ENCODE measurements at places on chromosomes 3 and 15.

DNA sequence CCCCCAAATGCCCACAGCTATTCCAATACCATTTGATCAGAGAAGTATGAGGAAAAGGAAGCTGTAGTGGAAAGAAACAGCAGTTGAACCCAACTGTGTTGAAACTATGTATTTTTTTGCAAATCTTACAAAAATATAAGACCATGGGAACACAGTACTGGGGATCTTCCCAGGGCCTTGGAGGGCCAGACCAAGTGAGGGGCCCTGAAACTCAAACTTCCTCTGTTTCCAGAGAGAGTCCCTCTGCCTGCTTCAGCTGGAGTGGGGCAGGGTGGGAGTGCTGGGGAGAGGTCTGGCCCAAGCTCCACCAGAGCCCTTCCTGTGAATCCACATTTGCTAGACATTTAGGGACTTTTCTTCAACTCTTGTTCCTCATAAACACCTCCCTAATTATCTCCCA, 263.9 kb downstream of the CHST2 start:
- no peak for DNase-seq

- DNase-seq = no peak
These were observed 52.7 kb downstream of the NFKBIZ start for GRCh38 chr3:101902041-101902440.

DNA sequence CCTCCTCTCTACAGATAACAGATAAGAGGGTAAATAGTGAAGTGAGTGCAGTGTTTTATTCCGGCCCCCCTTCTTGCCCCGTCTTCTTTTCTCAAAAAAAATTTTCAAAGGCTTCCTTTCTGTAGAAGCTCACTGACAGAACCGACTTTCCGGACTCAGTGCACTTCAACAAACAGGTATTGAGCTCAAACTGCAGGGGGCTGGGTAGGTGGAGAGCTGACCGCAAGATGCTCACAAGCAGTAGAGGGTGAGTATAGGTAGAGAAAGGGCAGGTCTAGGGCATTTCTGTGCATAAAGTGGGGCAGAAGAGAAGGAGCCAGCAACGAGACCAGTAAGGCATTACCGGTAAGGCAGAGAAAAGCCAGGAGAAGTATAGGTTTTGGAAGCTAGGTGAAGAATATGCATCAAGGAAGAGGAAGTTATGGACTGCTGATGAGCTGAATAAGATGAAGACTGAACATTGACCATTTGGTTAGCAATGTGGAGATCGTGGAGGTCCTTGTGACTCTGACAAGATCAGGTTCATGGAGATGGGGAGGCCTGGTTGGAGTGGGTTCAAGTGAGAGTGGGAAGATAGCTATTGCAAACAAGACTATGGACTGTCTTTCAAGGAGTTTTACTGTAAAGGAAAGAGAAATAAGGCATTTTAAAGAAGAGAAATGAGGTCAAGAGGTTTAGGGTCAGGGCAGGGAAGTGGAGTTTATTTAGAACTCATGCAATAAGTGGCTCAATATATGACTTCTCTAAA, 97.4 kb downstream of the ST6GAL1 start:
- DNase-seq = no peak

- no peak for DNase-seq
These were observed 1031.7 kb upstream of the CFAP20DC start for GRCh38 chr3:60081381-60082095.

GRCh38 chr3:98513091-98513511, 9.6 kb downstream of the CLDND1 start:
- DNase-seq = no peak

DNA sequence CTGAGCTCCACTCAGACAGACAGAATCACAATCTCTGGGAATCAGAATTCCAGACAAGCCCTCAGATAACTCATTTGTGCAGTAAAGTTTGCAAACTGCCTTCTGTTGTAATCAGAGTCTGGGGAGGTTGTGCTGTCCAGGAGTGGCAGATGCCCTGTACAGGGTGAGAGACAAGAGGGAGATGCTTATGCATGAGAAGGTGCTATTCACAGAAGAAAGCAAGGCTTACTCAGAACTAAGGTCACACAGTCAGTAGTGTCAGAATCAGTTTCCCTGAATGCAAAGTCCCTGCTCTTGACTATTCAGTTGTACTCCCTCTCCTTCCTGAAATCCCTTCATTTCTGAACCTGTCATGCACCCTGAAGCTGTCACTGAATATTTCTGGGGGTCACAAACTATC, 43.7 kb downstream of the SRPRB start:
- no peak for DNase-seq

GRCh38 chr3:23576379-23576959, 229.3 kb upstream of the UBE2E1 start:
- no peak for DNase-seq

- no peak for DNase-seq
These were observed 9.3 kb upstream of the VILL start for GRCh38 chr3:37981348-37981664.

- no peak for DNase-seq
These were observed 9.7 kb upstream of the PTPN23 start for GRCh38 chr3:47370887-47371697.

GRCh38 chr3:131702146-131702545, 199.4 kb upstream of the MRPL3 start:
- DNase-seq = no peak

DNA sequence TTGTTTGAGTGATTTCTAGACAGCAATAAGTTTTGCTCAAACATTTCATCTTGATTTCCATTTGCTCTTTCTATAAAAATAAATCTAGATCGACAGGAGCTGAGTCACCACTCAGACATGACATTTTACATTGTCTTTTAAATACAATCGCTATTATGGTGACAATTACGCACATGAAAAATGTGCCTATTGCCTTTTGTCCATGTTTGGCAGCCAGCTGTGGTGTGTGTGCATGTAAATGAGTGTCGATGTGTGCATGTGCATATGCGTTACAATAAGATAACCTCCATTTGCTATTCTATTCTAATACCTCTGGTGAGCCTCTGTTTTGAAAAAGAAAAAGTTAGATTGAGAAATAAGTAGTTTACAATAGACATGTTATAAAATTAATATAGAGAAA, 89.7 kb upstream of the GRM7 start:
- DNase-seq = no peak

GRCh38 chr15:22257047-22258008, 177.0 kb downstream of the OR4M2 start:
- no peak for DNase-seq

- no peak for DNase-seq
These were observed 234.0 kb downstream of the RPLP1 start for GRCh38 chr15:69686626-69687025.

- DNase-seq = no peak
These were observed 94.3 kb downstream of the XRN1 start for GRCh38 chr3:142353571-142353970.

DNA sequence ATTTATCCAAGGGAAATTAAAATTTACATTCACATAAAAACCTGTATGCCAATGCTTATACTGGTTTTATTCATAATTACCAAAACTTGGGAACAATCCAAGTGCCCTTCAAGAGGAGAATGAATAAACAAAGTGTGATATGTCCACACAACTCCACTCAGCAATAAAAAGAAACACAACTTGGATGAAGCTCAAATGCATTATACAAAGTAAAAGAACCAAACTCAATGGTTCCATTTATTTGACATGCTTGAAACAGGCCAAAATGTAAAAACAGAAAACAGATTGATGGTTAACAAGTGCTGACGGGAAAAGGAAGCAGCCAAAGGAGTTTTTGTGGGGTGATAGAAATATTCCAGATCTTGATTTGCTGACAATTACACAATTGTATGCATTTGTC, 23.5 kb downstream of the OCA2 start:
- DNase-seq = no peak

DNA sequence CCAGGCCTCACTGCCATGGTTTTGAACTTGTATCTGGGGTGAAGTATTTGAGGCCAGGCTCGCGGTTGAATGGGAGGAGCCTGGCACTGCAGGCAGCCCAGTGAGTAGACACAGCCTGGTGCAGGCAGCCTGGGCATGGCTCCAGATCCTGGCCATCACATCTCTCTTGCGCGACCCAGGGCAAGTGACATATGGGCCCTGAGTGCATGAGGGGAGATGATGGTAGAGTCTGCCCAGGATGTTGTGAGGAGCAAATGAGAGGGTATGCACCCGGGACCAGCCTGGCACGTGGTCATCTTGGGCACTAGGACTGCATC, 103.5 kb downstream of the TBC1D2B start:
- DNase-seq = no peak

DNA sequence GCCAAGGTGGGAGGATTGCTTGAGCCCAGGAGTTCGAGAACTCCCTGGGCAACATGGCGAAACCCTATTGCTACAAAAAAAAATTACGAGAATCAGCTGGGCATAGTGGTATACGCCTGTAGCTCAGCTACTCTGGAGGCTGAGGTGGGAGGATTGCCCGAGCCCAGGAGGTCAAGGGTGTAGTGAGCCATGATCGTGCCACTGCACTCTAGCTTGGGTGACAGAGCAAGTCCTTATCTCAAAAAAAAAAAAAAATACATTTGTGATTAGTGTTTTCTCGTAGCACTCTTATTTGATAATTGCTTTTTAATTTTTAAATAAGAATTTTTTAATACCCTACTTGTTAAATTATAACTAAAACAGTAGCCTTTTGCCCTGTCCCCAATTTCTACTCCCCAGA, 18.4 kb downstream of the IREB2 start:
- no peak for DNase-seq

GRCh38 chr3:113310960-113311359, 99.6 kb downstream of the BOC start:
- DNase-seq = no peak

GRCh38 chr3:150721285-150722130, 17.8 kb upstream of the ERICH6 start:
- no peak for DNase-seq

GRCh38 chr3:38327335-38328009, 19.1 kb upstream of the XYLB start:
- no peak for DNase-seq

DNA sequence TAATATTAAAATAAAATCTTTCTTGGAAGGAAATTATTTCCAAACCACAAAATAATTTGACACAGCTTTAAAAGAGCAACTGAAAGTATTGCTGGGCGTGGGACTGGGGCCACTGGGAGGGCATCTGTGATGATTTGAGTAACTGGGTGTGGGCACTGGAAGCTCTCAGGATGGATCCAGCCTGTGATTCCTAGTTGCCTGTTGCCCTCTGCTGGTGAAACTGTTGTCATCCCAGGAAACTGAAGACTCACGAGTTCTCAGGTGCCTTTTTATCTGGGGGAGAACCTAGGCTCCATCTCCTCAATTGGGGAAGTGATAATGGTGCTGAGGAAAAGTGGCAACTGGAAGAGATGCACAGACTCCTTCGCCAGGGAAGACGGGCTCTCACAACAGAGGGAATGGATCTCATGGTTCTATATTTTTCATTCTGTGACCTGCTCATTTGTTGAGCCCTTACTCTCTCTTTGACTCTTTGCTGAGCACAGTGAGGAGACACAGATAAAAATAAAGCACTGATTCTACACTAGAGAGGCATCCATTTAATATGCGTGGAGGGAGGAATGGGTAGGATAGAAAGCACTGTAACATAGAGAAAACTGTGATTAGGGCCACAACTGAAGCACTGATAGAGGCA, 61.6 kb downstream of the TPRG1 start:
- DNase-seq = peak; percentile 14

DNA sequence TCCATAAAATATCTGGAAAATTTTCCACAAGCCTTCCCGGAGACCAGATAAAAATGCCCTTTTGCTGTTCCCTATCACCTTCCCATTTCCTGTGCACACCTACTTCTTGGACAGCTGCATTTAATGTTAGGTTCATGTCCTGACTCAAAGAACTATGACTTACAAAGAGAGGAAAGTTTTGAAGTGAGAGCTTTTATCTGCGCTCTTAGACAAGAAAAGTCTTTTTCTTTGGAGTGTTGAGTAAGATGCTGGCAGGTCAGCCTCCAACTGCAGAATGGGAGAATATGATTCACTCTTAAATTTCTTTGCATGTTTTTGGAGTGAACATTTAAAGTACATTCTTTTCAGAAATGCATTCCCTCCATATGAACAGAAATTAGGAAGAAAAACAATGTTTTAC, 147.3 kb upstream of the DPH6 start:
- no peak for DNase-seq

DNA sequence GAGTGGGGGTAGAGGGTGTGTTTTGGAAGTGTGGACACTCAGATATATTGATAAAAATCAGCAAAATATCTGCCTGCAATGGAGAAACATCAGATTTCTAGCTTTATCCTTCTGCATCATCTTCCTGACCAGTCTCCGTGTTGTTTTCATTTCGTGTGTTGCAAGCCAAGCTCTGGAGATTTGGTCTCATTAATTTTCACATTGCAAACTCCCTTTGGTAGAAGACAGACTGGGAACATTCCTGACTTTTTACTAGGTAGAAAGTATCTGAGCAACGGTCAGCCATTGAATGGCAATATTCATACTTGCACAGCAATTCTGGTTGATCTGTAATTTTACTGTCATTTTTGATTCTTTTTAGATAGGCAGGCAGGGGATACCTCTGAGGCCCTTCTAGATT, 30.4 kb downstream of the FSTL1 start:
- DNase-seq = no peak

GRCh38 chr3:164984947-164985346, 93.3 kb downstream of the SI start:
- no peak for DNase-seq

DNA sequence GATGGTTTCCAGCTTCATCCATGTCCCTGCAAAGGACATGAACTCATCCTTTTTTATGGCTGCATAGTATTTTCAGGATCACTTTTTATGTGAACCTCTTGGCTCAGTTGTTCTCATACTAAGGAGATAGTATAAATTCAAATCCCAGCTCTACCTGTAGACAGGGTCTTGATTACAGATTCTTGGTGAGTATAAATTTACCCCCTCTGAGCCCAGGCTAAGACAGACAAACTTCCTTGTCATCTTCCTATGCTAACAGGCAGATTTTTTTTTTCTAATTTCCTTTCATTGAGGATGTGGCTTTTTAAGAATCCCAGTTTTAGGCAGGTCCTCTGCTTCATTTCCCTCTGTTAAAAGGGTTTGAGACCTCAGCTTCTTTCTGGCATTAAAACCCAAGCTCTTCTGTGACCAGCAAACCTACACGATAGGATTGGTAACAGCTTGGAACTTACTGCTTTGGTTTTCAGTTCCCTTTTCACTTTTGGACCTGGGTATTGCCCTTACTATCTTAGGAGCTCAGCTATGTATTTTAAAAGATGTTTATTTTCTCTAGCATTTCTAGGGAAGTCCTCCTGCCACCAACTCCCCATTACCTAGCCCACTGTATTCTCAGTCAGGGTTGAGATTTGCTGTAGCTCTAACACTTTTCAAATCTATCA, 72.5 kb downstream of the VPS8 start:
- DNase-seq = no peak

- peak; percentile 94 for DNase-seq
These were observed 693 bp downstream of the RASGRP1 start for GRCh38 chr15:38563723-38564519.

- DNase-seq = no peak
These were observed 271.3 kb downstream of the TJP1 start for GRCh38 chr15:29550834-29551465.

- DNase-seq = no peak
These were observed 27.8 kb downstream of the KLHL6 start for GRCh38 chr3:183527428-183528379.

Data from stimulated activated CD4-positive, alpha-beta T cell treated with anti-CD3 and anti-CD28 coated beads, Interleukin-2, amount 100 ng/mL, for 48 hours (primary cell).